ENCODE measurements at places on chromosomes 1 and 21.

DNA sequence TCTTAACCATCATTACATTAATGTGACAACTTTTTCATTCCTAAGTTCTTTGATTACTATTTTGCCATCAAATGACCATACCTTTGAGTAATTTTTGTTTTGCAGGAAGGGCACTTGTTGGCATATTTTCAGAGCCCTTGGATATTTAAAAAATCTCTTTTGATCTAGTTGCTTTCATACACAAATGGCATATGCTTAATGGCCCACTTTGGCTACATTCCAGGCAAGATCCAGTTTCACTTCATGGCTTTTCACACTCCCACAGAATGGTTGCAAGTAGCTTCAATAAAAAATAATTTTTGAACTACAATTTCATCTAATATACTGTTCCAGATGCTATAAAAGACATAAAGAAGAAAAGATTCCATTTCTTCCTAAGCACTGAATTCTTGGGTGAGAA, 18.1 kb downstream of the ADAM30 start:
- DNase-seq: no peak

DNA sequence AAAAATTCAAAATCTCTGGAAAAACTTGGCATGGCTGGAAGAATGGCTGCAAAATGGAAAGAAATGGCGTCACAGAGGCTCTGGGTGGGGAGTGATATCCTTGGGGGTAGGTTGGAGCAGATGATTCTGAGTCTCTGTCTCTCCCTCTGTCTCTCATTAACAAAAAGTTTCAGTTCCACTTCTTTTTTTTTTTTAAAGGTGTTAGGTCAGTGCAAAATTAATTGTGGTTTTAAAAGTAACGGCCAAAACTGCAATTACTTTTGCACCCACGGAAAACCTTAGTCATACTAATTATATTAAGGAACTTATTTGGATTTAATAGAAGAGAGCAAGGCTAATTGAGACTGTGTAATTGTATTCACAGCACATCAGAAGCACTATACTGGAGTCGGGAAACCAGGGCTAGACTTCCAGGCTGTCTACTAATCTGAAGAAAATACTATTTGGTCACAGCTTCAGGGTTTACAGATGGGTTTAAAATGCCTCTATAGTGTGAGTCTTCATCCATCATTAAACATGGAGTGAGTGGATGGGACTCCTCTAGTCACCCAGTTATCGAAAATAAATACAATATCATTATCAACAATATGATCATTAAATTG, 289.1 kb upstream of the PLD5 start:
- DNase-seq: no peak

DNA sequence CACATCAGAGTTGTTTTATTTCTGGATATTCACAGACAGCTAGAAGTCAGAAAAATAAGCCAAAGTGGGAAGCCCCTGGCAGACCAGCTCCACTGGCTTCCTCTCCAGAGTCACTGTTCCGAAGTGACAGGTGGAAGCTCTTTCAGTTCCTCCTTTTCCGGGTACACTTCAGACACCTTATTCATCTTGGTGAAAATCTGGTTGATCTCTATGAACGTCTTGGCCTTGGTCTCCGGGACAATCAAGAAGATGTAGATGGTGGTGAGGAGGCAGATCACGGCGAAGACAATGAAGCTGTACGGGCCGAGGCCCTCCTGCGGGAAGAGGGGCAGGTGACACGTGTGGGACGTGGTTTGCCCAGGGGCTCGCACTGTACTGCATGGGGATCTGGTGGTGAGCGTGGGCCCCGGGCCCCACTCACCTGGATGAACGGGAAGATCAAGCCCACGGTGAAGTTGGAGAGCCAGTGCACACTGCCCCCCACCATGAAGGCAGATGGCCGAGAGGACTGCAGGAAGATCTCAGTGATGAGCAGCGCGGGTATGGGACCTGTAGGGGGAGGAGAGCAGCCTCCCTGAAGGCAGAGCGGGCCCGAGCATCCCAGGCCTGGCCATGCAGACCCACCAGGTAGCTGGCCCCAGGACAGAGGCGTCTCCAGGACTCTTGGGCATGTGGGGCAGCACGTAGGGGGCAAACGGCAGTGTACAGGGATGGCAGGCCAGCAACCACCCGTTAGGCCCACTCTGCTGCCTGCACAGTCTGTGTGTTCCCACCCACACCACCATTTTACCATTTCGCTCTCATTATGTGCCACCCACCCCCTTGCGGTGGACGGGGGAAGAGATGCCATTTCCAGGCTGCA, 11.5 kb upstream of the SLC2A7 start:
- no peak for DNase-seq

DNA sequence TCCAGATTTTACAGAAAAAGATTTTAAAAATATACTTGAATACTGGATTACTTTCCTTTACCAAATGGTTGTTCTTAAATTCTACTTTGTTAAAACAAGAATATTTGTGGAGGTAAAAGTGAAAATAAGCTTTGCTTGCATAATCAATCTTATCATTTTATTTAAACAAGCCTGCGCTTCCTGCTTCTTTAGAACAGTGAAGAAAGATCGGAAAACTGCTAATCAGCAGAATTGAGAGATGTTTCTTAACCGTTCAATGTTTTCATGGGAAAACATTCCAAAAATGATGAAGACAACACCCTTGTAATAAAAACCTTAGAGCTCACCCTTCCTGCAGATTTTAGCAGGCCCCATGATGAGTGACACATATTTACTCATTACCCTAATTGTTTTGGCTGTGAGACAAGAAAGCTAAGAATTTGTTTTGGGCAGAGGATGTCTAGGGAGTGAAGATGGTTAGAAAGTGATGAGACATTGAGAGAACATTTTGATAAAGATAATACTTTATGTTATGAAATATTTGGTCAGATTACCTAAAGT, 72.6 kb downstream of the TPR start:
- no peak for DNase-seq

GRCh38 chr1:62530516-62531154, 66.7 kb upstream of the ANGPTL3 start:
- no peak for DNase-seq

DNA sequence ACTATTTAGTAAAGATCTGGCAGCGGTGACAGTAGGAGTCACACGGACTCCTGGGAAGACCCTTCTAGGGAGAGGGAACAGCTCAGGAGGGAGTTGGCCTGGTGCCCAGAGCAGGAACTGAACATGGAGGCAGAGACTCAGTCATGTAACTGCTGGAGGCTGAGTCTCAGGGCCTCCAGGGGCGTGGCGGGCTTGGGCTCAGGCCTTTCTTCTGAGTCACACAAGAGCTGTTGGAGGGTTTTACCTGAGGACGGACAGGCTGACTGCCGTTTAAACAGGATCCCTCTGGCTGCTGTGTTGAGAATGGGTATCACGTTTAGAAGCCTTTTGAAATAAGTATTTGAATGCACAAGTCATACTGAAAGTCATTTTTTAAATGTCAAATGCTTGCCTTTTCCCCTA, 7.2 kb upstream of the ETS2 start:
- no peak for DNase-seq

- no peak for DNase-seq
Measured at GRCh38 chr1:169650551-169650950, 20.6 kb upstream of the SELP start.

GRCh38 chr1:41241354-41241748, 755 bp downstream of the SCMH1 start:
- peak; percentile 49 for DNase-seq

GRCh38 chr21:17612023-17612564, 607 bp downstream of the BTG3 start:
- DNase-seq: no peak

GRCh38 chr1:2112280-2112701, 62.1 kb downstream of the PRKCZ start:
- no peak for DNase-seq

DNA sequence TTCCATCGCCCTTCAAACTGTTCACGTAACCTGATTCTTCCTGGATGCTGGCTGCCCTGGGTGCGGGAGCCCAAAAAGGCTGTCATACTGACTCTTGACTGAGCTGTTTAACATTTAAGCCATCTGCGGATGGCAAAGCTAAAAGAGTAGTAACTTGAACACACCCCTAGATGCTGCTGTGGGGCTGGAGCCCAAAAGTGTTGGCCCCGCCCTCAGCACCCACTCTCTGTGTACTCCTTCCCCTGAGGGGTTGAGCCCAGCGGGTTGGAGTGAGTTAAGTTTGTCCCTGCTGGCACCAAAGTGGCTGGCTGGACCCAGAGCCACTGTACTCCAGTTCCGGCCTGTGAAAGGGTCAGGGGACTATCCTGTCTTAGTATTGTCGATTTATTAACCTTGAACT, 640.6 kb downstream of the PTPRU start:
- DNase-seq: no peak

- no peak for DNase-seq
Measured at GRCh38 chr1:9850442-9851162, 26.8 kb upstream of the CLSTN1 start.

DNA sequence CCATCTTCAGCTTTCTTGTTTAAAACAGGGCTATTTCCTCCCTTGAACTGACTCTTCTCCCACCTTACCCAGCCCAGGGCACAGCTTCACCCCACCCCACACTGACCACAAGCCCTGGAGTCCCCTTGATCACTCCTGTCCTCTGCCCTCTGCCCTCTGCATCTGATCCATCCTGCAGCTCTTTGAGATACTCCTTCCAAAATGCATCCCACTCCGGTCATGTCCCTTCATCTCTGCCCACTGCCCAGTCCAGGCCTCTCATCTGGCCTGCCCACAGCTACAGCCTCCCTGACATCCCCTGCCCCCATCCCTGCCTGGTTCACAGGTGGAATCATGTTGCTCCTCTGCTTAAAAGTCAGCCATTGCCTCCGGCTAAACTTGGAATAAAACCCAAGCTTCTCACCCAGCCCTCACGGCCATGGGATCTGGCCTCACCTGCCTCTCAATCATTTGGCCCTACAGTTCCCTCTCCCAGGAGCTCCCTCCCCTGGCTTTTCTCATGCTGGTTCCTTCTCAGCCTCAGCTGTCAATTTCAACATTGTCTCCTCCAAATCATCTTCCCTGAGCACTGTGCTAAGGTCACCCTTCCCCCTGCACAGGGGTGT, 202.0 kb downstream of the MATN1 start:
- DNase-seq: no peak

- no peak for DNase-seq
Measured at GRCh38 chr1:209199822-209200221, 383.7 kb upstream of the CAMK1G start.

GRCh38 chr21:35203093-35203977, 154.2 kb upstream of the RUNX1 start:
- no peak for DNase-seq

DNA sequence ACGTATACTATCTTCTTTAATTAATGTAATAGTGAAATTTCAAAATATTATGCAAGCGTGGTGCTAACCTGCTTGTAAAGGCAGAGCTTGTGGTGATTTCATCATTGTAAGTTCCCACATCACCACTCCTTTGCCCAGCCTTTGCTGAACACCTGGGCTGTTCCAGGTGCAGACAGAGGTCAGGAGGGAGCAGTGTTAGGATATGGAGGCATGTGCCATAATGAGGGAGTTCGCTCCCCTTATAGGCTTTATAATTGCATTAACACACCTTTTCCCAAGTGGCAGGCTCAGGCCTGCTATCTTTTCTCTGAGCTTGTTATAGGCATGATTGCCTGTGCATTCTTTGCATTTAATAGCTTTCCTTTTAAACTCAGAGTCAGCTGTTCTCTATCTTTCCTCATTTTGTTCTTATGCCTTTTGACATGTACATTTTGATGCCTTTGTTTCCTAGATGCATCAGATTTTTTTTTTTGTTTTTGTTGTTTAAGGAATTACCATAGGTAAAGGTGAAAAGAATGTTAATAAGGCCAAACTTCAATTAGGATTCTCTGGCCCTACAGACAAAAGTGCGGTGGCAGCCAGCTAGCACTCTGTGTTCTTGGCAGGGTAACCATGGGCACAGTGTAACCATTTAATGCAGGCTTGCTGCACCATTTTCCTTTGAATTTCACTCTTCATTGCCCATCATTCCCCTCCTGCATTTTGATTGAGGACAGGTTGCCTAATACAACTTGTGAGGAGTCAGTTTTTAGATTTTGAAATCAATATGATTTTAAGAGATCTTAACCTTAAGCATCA, 12.6 kb downstream of the NPL start:
- no peak for DNase-seq

DNA sequence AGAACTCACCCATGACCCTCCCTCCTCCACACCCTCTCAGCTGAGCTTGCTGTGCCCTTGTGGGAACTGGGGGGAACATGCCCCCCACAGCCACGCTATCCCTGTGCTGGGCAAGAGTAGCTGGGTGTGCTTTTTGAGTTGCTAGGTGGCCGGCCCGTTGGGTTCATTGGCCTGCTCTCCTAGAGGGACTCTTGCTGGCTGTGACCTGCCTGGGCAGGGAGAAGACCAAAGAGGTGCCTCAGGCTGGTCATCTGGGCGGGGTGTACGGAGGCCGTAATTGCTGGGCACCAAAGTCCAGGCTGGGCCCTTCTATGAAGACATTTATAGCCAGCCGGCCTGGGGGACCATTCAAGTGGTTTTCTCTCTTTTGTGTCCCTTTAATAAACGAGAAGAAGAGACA, 138.3 kb upstream of the ZBTB40 start:
- DNase-seq: no peak

- DNase-seq: peak; percentile 43
Measured at GRCh38 chr1:154407198-154408091, 2.3 kb downstream of the IL6R start.

- no peak for DNase-seq
Measured at GRCh38 chr1:5936621-5937372, 55.4 kb downstream of the NPHP4 start.

- no peak for DNase-seq
Measured at GRCh38 chr1:178607718-178608408, 95.0 kb downstream of the TEX35 start.

GRCh38 chr1:41102653-41103052, 81.1 kb upstream of the SLFNL1 start:
- no peak for DNase-seq

- DNase-seq: no peak
Measured at GRCh38 chr21:25858325-25858724, 123.6 kb downstream of the GABPA start.

DNA sequence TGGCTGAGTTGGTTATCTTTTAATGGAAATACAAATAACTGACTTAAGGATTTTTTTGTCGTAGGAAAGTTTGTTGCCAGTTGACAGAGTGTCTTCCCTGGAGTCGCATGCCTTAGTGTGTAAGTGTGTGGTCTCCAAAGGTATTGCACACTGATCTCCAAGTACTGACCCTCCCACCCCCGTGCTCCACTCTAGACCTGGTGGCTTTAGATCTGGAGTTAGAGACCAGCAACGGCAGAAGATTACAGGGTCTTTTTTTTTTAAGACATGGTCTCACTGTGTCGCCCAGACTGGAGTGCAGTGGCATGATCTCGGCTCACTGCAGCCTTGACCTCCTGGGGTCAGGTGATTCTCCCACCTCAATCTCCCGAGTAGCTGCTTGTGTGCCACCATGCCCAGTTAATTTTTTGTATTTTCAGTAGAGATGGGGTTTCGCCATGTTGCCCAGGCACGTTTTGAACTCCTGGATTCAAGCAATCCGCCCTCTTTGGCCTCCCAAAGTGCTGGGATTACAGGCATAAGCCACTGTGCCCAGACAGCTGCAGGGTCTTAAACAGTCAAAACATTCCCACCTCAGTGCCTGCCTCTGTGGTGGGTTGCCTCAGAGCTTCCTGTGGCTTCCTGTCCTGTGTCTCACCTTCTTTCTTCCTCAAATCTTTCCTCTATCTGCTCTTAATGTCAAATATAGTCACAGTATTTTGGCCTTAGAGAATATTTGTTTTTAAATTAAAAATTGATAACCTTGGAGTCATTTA, 6.9 kb downstream of the TRAPPC10 start:
- DNase-seq: no peak
